ENCODE measurements at places on chromosomes 11 and 22.

GRCh38 chr11:65981972-65982823 is 19.8 kb downstream of the EIF1AD start:
- no peak for DNase-seq

DNA sequence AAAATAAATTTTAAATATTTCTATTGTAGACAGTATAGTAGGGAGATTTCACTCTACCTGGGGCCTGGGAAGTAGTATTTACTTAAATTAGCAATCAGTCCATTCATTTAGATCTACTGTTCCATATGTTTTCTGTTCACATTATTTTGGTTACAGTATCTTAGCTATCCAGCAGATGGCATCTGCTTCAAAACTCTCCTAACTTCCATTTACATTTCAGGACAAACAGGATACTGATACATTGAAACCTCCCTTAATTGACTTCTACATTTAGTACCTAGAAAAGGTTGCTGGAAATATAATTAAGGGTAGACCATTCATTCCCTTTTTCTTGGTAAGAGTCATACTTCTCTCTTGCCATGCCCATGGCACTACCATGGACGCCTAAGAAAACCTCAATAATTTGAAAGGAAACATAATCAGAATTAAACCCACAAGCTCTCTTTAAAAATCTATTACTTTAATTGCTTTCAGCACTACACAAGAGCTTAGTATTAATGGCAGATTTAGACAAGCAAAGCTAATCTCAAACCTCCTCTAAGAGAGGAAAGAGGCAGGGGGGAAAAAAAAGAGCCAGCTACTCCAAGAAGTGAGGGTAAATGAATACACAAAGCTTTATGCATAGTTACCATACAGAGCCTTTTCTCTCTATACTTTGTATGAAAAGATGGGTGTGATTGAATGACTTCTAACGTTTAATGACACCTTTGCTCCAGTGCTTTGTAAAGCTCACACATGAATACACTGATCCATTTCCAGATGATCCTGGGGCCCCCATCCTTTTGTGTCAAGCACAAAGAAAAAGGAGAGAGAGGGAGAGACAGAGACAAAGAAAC is 131.2 kb upstream of the MTMR2 start:
- no peak for DNase-seq

DNA sequence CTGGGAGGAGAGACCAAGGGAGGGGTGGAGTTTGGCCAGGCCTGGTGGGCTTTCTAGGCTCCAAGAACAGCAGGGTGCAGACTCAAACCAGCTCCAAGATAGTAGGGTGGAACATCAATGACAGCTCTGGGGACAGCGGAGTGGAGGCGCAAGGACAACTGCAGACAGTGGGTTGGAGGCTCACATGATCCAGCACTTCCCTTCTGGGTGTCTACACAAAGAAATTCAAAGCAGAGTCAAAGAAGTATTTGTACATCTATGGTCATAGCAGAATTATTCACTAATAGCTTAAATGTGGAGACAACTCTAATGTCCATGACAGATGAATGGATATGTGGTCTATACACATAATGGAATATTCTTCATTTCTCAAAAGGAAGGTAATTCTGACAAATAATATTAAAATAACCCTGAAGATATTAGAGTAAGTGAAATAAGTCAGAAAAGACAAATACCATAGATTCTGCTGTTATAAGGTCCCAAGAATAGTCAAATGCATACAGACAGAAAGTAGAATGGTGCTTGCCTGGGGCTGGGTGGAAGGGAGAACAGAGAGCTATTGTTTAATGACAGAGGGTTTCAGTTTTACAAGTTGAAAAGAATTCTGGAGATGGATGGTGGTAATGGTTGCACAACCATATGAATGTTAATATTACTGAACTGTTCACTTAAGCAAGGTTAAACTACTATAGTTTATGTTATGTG is 5.5 kb upstream of the GAB4 start:
- DNase-seq: no peak

- DNase-seq: no peak
Measured at GRCh38 chr11:46367244-46367915, 14.1 kb upstream of the MDK start.

DNA sequence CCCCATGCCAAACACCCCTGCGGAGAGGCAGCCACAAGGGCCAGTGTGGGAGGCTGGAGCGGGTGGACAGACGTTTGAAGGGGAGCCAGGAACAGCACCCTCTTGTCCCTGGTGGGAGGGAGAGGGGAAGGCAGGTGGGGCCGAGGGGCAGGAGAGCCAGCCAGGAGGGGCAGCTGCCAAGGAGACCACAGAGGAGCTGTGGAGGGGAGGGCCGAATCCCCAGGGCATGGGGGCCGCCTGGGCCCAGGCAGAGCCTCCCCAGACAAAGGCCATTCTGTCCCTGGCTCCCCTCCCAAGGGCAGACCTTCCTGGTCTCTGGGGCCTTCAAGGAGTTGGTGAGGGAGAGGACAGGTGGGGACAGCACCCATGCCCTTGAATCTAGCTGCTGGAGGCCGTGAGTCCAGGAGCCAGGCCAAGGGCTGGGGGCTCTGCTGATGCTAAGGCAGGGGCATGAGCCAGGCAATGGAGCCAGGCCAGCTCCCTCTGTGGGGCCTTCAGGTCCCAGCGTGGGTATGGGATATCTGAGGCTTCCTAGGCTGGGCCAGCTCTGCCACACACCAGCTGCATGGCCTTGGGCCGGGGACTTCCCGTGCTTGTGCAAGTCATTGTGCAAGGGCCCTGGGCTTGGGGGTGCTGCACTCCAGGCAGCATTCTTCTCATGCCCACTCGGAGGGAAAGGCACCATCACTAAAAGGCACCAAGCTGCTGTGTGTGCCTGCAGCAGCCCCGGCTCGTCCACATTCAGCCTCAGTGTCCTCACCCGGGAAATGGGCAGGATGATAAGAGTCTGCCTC is 11.4 kb downstream of the EMID1 start:
- no peak for DNase-seq

- no peak for DNase-seq
Measured at GRCh38 chr11:134373591-134374052, 38.4 kb downstream of the B3GAT1 start.

- peak; percentile 72 for DNase-seq
Measured at GRCh38 chr11:59573216-59573615, 42.4 kb downstream of the OSBP start.

DNA sequence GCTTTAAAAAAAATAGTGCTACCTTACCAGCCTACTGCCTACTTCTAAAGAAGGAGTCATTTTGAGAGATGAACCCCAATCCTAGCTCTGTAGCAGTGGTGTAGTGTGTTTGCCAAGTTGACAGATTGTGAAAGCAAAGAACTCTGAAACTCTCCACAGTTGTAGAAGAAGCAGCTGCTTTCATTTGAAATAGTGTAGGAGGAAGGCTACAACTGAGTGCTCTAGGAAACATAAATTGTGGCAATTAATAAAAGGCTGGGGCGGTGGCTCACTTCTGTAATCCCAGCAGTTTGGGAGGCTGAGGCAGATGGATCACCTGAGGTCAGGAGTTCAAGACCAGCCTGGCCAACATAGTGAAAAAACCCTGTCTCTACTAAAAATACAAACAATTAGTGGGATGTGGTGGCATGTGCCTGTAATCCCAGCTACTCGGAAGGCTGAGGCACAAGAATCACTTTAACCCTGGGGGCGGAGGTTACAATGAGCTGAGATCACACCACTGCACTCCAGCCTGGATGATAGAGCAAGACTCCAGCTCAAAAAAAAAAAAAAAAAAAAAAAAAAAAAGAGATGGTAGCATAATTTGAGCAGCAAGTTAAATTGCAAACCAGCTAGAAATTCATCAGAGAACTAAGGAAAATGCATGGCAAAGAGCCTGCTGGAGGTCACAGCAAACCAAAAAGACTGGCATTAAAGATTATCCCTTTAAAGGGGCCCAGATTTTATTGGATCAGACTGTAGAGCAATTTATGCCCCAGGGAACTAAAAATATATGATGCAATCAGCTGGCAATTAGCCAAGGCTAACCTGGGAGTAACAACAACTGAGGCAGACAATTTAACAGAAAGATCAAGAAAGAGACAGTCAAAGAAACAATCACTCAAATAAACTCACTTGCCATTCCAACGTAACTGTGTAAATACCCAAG is 112.6 kb downstream of the LUZP2 start:
- DNase-seq: no peak

All from GM04504 (cell line).